NCI-H69 (cell line): ENCODE measurements at places on chromosomes 2 and 18.

DNA sequence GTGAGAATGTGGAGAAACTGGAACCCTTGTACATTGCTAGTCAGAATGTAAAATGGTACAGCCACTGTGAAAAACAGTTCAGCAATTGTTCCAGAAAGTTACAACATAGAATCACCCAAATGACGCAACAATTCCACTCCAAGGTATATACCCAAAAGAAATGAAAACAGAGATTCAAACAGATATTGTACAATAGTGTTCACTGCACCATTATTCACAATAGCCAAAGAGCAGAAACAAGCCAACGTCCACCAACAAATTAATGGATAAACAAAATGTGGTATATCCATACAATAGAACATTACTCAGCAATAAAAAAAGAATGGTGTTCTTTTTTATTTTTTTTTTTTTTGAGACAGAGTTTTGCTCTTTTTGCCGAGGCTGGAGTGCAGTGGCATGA lies 10.9 kb downstream of the CLASP1 start:
- no peak for DNase-seq

GRCh38 chr2:88626171-88627054 lies 851 bp downstream of the EIF2AK3 start:
- DNase-seq = peak; percentile 25

- no peak for DNase-seq
These were observed 43.5 kb upstream of the EPG5 start for GRCh38 chr18:46010676-46011075.

DNA sequence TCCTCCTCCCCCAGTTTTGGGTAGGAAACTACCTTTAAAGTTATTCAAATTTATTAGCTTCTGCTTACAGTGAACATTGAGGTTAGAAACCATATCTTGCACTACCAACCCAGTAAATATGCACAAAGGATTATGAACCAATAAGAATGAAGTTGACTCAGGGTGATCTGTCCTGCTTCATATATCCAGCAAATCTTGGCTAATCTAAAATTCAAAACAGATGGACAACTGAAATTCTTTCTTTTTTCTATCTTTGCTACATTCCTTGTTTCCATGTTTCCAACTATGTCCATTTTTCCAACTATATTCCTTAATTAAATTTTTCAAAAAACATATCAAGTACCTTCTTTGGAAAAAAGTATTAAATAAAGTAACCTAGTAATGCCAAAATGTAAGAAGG lies 149.3 kb downstream of the FAM124B start:
- DNase-seq = no peak

DNA sequence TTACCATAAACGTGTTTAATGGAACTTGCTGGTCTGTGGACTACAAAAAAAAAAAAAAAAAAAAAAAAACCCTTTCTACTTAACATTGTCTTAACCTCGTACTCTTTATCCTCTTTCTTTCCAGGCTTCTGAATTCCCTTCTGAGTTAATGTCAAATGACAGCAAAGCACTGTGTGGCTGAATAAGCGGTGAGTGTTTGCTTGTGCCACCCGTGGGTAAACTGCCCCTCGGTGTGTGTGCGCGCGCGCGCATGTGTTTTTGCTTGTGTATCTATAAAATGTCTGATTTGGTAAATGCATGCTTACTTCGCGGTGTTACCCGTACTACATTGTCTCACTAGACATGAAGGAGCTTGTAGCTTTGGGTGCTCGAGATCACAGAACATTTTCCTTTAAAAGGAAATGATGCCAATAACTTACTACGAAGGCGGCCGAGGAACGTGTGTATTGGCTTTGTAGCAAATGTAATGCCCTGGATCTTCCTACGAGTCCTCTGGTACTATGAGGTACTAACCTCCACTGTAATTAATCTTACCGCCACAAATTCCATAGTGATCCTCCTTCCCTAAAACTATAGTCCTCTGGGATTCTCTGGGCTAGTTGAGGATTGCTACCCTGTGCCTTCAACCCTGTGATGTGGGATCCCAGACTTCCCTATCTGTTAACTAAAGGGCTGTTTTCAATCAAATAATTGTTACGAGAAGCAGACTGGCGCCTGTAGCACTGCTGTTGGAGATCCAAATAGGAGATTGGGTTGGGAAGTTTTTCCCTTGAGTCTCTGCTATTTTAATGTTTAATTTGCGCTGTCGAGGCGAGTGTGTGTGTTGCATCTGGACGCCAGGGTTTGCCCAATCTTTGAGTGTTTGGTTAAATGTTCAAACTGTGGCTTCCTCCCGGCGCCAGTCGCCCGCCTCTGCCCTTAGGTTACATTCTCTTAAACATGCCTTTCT lies 1.1 kb downstream of the ID2 start:
- peak; percentile 75 for DNase-seq

GRCh38 chr2:110216803-110217202 lies 4.5 kb upstream of the MTLN start:
- no peak for DNase-seq

DNA sequence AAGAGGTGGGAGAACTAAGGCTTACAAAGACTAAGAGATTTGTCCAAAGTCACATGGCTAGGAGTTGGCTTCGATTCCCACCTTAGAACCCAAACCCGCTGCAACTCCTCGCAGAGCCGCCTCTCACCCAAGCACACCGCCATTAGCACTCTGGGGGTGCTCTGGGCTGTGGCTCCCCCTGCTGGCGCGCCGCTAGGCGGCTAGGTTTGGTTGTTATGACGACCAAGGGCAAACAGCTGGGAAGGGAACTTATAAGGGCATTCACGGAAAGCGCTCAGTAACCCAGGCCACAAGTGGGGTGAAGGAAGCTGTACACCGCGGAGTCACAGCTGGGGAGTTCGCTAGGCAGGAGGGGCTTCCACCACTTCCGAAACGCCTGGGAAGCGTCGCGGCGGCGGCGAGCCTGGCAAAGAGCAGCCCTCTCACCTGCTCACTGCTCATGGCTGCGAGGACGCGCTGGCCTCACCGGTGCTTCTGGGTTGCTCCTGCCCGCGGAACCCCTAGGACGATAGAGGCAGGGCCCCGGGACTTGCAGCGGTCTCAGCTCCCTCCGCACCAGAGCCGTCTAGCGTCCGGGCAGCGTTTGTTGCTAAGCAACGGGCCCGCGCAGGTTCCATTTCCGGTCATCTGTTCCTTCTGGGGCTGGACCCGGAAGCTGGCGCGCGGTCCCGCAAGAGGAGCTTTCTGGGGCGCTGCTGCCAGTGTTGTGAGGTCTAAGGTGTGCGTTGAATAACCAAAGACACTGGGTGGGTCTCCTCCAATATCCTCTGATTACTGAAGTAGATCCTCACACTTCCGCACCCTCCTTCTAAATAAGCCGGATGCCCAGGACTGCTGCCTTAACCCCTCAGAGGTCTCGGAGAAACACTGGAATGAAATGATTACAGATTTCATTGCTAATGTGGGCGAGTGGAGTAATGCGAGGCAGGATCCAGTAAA lies at the start of gene DNAH7:
Gene DNAH7, minus strand, starts transcription at position 567 of the 939 bp plus-strand sequence. Its CDS starts 126 bp downstream, at position 441.
- peak; percentile 88 for DNase-seq

GRCh38 chr18:23998820-23999219 lies 15.7 kb upstream of the TTC39C start:
- peak; percentile 100 for DNase-seq

DNA sequence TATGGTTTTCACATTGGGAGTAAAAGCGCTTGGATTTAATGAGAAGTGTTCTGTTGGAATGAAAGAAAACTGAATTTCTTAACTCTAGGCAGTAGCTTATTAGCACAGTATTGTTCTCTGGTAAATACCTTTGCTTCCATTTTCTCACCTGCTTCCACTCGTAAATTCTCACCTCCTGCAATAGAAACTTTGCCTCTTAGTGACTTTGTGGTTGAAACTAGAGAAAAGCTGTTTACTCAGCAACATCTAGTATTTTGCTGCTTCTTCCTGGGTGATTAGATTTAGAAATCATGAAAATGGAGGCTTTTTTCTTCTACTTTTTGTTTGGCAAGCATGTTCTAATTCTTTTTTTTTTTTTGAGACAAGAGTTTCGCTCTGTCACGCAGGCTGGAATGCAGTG lies 385.4 kb downstream of the SPAG16 start:
- no peak for DNase-seq

- peak; percentile 18 for DNase-seq
These were observed 2.6 kb downstream of the BOD1L2 start for GRCh38 chr18:57149531-57149930.

DNA sequence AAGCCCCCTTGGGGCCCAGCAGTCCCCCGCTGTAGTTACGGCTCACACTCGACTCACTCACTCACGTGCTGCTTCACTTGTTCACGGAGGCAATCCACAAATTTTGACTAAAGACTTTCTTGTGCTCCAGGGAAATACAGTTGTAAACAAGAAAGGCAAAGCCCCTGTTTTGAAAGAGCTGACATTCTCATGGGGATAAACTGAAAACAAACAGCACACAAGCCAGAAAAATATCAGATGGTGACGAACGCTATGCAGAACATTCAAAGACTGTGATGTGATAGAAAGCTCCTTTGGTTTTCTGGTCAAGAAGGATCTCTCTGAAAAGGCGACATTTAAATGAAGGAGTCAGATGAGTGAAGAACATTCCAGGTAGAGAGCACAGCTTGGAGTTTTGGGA lies 385.3 kb upstream of the SMIM21 start:
- DNase-seq = no peak

DNA sequence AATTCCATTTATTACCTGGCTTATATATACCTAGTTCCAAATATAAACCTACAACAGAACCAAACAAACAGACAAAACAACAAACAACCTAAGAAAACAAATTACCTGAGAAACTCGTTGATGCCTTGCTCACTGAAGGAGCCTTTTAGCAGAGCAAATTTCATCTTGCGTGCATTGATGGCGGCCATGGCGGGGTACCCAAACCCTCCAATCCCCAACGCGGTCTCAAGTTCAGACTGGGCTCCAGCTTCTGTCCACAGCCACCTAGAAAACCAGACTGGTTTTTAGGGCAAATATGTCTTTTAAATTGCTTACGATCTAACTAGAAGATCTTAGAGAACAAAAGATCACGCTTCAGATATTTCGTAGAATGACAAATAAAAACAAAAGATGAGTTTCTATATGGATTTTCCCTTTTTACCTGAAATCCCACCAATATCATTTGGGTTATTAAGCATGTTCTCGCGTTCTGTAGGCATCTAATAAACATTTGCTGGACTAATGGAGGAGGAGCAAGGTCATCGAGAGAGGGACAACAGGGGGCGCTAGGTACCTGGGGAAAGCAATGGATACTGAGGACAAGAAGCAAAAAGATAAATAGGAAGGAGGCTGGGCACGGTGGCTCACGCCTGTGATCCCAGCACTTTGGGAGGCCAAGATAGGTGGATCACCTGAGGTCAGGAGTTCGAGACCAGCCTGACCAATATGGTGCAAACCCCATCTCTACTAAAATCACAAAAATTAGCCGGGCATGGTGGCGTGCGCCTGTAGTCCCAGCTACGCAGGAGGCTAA lies 25.2 kb downstream of the PDIA6 start:
- peak; percentile 1 for DNase-seq

DNA sequence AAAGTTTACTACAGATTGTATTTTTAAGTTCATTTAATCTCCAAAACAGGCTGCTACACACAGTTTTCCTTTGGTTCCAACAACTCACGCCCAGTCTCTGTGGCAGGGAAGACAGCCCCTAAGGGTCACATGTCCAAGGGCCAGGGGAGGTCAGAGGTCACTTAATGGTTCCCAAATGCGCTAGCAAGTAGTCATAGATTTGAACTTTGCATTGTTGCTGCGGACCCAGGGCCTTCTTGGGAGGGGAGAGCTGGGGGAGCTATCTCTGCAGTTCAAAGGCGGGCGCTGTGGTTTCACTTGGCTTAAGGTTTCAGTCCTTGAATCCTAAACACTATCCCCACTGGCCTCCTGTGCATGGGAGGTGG lies 74.8 kb upstream of the ZNF532 start:
- no peak for DNase-seq

DNA sequence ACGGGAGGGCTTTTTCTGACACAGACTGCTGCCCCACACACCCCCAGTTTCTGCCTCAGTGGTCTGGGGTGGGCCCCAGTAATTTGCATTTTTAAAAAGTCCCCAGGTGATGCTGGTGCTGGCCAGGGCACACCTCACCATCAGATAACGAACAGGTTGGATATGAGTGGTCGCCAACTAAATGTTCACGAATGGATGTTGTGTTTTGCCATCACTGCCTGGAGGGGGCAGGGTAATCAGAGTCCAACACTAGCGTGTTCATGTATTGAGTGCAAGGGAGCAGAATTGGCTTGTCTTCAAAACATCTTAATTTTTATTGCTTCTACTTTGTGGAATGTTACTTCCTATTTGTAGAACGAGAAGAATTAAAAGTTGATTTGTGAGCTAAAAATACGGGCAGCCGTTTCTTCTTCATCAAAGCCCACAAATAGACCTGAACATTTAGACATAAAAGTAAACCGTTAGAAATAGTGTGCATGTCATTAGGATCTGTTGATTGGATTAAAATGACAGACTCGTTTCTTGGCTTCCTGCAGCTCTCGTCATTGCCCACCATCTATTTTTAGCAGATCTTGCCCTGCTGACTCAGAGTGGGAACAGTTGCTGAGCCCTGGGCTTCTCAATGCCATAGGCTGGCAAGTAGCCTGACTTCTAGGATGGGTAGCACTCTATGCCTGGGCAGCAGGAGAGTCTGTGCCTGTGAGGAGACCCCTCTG lies 45.2 kb downstream of the NCK2 start:
- no peak for DNase-seq

DNA sequence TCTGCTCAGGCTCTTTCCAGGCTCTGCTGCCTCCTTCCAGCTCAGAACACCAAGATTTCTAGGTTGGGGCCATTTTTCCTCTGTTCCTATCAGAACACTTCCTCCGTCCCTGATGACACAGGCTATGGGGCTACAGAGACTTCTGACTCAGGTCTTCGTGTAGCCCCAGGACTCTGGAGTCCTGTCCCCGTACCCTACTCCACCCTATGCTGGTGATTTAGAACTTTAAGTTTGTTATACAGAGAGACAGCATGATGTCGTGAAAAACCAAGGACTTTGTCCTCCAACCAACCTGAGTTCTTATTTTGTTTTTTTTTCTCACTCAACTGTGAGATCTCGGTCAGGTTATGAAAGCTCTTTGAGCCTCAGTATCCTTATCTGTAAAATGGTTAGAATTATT lies 78.7 kb downstream of the HS1BP3 start:
- no peak for DNase-seq

GRCh38 chr2:32805104-32806095 lies 141.4 kb upstream of the LTBP1 start:
- DNase-seq = no peak

GRCh38 chr2:100875516-100876230 lies 55.7 kb downstream of the NPAS2 start:
- DNase-seq = no peak

GRCh38 chr2:218002845-218003180 lies at the start of gene TNS1:
Gene TNS1 (minus strand): TSS chr2:218002995. CDS start chr2:218002872, 123 bp downstream.
- DNase-seq = no peak

DNA sequence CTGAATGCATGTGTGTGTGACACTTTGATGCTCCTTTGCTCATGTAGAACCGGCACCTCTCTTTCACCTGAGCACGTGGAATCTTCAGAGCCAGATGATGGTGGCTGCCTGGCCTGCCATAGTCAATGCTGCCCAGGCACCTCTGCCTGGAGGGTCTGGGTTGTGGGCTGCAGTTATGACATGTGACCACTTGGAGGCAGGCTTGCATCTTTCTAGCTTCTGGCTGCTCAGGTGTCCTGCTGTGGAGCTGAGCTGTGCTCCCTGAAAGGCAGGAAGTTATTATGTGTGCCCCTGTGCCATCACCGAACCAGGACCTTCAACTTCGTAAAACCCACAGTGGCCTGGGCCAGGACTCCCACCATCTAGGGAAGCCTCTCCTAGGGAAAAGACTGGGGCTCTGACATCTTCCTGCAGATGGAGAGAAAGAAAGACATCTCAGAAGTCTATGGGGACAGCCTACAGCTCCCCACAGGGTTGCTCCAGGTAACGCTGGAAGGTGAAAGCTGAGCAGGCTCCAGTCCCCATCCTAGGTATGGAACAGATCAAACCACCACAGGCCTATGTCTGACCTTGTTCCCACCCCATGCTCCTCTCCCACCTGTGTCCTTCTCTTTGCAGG lies 30.2 kb downstream of the PSD4 start:
- DNase-seq = peak; percentile 73
